Osteoblast (primary cell): ENCODE measurements at places on chromosomes 6 and 20.

DNA sequence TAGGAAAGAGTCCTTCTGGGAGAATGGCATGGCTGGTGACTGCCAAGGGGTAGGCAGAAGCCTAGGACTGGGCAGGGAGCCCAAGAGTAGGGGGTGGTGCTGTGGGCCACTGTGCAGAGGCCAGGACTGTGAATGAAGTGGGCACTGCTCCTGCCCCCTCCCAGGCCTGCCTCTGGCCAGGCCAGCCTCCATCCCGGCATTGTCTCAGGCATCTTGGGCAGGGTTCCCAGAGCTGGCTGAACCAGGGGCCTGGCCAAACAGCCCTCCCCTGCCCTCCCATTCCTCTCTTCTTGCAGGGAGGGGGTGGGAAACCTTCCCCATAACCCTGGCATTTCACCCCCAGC lies 81.6 kb downstream of the MRPL14 start:
- H3K4me3 ChIP-seq = no peak overlapping the region
- H3K27me3 ChIP-seq = no peaks in the 10 kb centered on the region
- peaks cover 72% of the 10 kb centered on the region for H3K4me1 ChIP-seq
- DNase-seq = peak; percentile 57
- no peaks in the 10 kb centered on the region for H3K36me3 ChIP-seq
- H3K27ac ChIP-seq = no peak overlapping the region

DNA sequence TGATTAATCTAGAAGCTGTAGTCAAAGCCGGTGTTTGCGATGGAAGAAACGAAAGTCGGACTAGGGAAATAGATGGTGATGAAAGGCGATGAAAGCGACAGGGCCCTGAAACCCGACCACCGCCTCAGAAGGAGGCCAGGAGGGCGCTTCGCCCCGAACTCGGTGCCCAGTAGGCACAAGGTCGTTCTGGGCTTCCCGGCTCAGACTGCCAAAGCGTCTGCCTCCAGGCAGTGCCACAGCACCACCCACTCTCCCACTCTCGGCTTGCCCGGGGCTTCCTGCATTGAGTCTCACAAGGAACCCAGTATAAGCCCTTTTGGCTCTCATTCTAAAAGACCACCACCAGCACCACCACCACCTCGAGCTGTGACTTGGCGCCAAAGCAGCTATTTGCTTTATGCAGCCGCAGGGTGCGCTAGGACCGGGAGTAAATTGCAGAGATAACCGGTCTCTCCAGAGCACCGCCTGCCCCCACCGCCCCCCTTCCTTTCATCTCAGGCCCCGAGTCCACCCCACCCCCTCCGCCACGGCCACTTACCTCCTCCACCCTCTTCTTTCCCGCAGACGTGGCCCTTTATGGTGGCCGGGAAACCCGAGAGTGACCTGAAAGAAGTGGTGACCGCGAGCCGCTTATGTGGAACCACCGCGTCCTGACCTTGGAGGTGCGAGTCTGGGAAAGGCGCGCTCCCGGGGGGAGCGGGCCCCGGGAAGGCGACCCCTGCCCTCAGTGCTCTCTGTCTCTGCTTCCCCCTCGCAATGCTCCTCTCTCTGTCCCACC lies 2.4 kb downstream of the TCF21 start:
- H3K4me1 ChIP-seq = no peaks in the 10 kb centered on the region
- H3K4me3 ChIP-seq = peak overlapping the region; percentile 69
- DNase-seq = peak; percentile 89
- H3K27me3 ChIP-seq = peaks cover 98% of the 10 kb centered on the region
- no peak overlapping the region for H3K27ac ChIP-seq

GRCh38 chr6:121748850-121749249 lies 313.4 kb downstream of the GJA1 start:
- peak overlapping the region; percentile 74 for H3K27ac ChIP-seq
- H3K4me3 ChIP-seq = peak overlapping the region; percentile 31
- H3K36me3 ChIP-seq = no peaks in the 10 kb centered on the region
- no peaks in the 10 kb centered on the region for H3K27me3 ChIP-seq
- peaks cover 9% of the 10 kb centered on the region for H3K4me1 ChIP-seq

GRCh38 chr6:36727505-36728021 lies 29.9 kb downstream of the RAB44 start:
- no peaks in the 10 kb centered on the region for H3K36me3 ChIP-seq
- H3K27ac ChIP-seq = no peak overlapping the region
- H3K4me1 ChIP-seq = peaks cover 7% of the 10 kb centered on the region
- H3K27me3 ChIP-seq = no peaks in the 10 kb centered on the region

DNA sequence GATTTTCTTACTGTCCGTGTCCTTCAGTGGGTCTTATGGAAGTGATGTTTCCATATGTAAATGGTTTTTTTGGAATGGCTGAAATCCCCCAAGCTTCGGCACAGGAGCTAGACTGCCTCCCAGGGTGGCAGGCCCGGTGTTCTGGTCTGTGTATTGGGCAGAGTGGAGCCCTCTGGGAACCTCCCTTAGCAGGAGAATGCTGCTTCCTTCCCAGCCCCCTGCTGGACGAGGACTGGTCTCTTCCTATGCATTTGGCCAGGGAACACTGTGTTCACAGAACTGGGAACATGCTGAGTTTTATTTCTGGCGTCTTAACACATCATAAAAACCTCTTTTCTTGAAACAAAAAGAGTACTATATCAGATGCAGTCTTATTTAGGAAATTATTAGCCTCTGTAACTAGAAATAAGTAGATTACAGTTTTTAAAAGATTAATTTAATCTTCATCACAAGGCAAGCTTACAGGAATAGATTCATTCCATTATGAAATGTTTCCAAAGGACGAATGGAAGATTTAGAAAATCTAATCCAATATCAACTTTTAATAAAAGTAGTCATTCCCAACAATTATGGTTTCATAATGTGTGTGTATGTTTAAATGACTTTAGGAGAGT lies 56.6 kb downstream of the SYTL3 start:
- H3K27me3 ChIP-seq = no peaks in the 10 kb centered on the region
- no peaks in the 10 kb centered on the region for H3K36me3 ChIP-seq
- H3K27ac ChIP-seq = no peak overlapping the region
- no peak overlapping the region for H3K4me3 ChIP-seq
- DNase-seq = peak; percentile 81

GRCh38 chr6:167697316-167697715 lies 129.4 kb upstream of the AFDN start:
- H3K4me1 ChIP-seq = no peaks in the 10 kb centered on the region
- H3K27me3 ChIP-seq = no peaks in the 10 kb centered on the region
- no peak overlapping the region for H3K27ac ChIP-seq
- no peaks in the 10 kb centered on the region for H3K36me3 ChIP-seq

GRCh38 chr6:138787138-138787537 lies 8.7 kb upstream of the ECT2L start:
- no peak overlapping the region for H3K27ac ChIP-seq
- H3K27me3 ChIP-seq = no peaks in the 10 kb centered on the region
- no peak overlapping the region for H3K4me3 ChIP-seq
- H3K4me1 ChIP-seq = no peaks in the 10 kb centered on the region
- peaks cover 6% of the 10 kb centered on the region for H3K36me3 ChIP-seq
- no peak for DNase-seq

DNA sequence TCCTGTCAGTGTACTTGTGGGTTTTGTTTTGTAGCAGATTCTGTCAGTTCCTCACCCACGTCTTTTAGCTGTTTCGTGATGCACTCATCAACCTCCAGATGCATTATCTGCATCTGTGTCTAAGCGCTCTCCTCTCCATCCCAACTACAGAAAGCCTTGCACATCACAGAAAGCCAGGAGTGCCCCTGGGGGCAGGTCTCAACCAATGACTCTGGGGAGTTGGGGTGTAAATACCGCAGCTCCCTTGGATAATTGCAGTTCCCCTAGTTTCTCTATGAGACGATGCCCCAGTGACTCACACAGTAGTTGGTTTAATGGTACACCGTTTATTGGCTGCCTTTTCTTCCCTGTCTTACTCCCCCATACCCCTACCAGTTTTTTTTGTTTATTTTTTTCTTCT lies 158.1 kb downstream of the SOX4 start:
- DNase-seq = no peak
- H3K27ac ChIP-seq = no peak overlapping the region
- no peak overlapping the region for H3K4me3 ChIP-seq
- H3K36me3 ChIP-seq = no peaks in the 10 kb centered on the region
- H3K4me1 ChIP-seq = peaks cover 42% of the 10 kb centered on the region
- no peaks in the 10 kb centered on the region for H3K27me3 ChIP-seq
